Stimulated activated CD8-positive, alpha-beta memory T cell treated with anti-CD3 and anti-CD28 coated beads, Interleukin-4, amount 100 ng/mL, for 4 hours (primary cell): ENCODE measurements at places on chromosomes 4 and X.

- DNase-seq, result no peak
These were observed 871.2 kb upstream of the TENM3 start for GRCh38 chr4:181372014-181372413.

- DNase-seq, result no peak
These were observed 375.7 kb upstream of the AADAT start for GRCh38 chr4:170465429-170465828.

DNA sequence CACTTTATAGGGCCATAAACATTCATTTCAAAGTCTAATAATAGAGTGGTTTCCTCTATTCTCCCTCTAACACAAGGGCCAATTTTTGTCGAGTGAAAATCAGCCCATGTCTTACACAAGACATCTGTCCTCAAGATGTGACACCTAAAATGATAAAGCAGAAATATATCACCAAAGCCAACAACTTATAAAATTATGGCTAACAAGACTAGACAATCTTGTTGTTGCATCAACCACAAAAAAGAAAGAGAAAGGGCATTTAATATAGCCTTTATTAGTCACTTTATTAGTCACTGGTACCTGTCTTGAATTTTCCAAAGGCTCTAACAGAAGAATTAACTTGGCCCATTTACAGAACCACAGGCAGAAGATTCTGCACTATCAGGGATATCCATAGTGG lies 161.6 kb downstream of the SMIM20 start:
- DNase-seq, result no peak

- no peak for DNase-seq
These were observed 131.6 kb downstream of the PDS5A start for GRCh38 chr4:39846120-39846519.

DNA sequence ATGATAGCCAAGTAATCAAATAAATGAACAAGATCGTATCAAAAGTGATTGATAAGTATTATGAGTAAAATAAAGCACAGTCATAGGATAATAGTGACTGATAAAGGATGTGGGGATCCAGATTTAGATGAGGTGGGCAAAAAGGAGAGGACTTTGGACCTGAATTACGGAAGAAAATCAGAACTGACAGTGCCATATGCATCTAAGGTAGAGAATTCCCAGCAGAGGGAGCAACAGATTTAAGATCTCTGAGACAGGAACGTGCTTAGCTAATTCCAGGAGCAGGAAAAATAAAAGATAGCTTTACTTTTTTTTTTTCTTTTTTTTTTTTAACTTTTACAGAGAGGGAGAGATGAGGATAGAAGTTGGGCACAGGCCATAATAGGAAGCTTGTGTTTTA lies 189.9 kb downstream of the NWD2 start:
- no peak for DNase-seq

GRCh38 chr4:77800483-77801259 lies 18.5 kb downstream of the CNOT6L start:
- no peak for DNase-seq

GRCh38 chr4:100889898-100890297 lies 372.1 kb upstream of the EMCN start:
- no peak for DNase-seq

GRCh38 chr4:153611679-153612078 lies 72.4 kb upstream of the TLR2 start:
- no peak for DNase-seq

GRCh38 chr4:28754376-28754775 lies 1893.7 kb downstream of the STIM2 start:
- DNase-seq, result no peak

GRCh38 chr4:78645853-78646757 lies 94.5 kb downstream of the ANXA3 start:
- DNase-seq, result no peak

DNA sequence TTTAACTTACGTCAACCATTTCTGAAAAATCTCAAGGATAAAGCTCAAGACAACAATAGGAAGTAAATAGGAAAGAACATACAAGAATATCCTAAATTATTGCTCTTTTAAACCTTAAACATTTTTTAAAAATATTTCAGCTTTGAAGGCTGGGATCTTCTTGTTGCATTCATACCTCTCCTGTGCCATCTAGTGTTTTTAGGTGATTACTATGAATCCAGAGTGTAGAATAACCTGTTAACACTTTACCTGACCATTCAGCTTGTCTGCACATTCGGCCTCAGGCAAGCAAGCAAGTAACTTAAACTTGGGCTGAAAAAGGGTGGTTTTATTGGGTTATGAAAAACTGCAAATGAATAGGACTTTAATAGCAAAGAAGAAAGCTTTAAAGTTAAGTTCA lies 507.8 kb upstream of the INTU start:
- no peak for DNase-seq
